Activated CD4-positive, CD25-positive, alpha-beta regulatory T cell treated with anti-CD3 and anti-CD28 coated beads, Interleukin-2, amount 50 U/mL, for 24 hours (primary cell): ENCODE measurements at places on chromosomes 13 and 19.
A peak's percentile ranks its signal among the peaks of the same experiment; 100 is the strongest.

GRCh38 chr19:55305491-55305890 is 19.6 kb downstream of the TMEM150B start:
- ATAC-seq = peak; percentile 44

DNA sequence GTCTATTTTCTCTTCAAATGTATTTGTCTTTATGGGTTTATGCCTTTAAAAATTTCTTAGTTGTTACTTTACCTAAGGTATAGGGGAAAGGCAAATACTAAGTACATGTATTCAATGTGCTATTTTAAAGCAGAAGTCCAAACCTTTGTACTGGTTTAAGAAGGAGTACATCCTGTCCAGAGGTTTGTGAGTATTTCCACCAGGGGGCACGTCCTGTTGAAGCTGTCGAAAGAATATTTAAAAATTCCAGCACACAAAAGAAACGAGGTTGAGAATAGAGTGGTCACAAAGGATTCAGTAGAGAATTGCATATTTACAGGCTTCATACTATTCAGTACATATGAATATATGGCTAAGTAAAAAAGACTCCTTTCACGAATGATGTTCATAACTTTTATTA is 59.8 kb downstream of the URI1 start:
- ATAC-seq = no peak

GRCh38 chr19:51571599-51571998 is 516 bp downstream of the ZNF175 start:
- ATAC-seq = no peak

- ATAC-seq = no peak
Observed at GRCh38 chr19:2494084-2494446, 18.1 kb downstream of the GADD45B start.

GRCh38 chr13:110356362-110356761 is 49.3 kb downstream of the COL4A2 start:
- ATAC-seq = no peak

GRCh38 chr13:110565296-110565695 is 3.8 kb upstream of the RAB20 start:
- no peak for ATAC-seq

DNA sequence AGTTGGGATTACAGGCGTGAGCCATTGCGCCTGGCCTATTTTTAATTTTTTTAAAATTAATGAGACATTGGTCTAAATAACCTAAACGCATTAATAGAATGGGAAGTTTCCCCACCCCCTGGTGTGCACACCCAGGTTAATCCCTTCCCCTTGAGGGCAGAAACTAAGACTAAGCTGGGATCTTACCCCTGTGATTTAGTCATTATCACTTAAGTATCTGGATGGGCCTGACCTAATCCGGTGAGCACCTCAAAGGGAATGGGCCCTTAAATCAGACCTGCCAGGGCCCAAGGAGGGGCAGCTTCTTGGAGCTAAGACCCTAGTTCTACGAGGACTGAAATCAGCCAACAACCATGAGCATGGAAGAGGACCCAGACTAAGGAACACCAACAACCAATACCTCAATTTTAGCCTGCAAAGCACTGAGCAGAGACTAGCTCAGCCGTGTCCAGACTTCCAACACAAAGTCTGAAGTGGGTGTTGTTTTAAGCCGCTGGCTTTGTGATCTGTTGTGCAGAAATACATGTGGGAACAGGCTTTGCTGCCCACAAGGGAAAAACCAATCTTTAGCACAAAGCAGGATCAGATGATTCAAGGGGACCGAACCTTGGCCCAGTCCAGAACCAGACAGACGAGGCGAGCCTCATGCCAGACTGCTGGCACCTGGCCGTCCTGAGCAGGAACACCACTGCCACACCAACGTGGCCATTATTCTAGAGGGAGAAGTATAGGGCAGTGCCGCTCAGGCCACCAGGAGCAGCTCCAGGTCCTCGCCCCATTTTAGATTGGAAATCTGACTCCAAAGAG is 7.1 kb downstream of the UBE2S start:
- ATAC-seq = no peak

- no peak for ATAC-seq
Observed at GRCh38 chr13:105956921-105957320, 578.5 kb downstream of the EFNB2 start.
